Inflammatory macrophage (primary cell): ENCODE measurements at places on chromosomes 5 and 9.

- peak; percentile 71 for DNase-seq
Observed at GRCh38 chr5:179776411-179776938, 17.3 kb upstream of the LTC4S start.

DNA sequence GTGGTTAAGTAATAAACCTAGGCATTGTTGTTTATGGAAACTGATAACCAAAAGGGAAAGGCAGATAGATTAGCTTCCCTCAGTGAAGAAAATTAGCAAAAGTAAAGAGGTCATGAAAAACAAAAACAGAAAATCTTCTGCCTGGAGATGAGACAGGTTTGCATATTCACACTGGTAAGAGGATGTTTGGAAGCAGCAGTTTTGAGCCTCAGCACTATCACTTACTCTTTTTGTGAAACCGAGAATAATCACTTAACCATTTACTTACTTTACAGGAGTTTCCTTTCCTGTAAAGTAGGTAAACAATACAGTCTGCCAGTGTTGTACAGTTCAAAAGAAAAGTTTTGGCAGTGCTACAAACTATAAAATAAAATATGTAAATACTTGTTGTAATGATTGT lies 35.5 kb upstream of the EMB start:
- DNase-seq, result no peak

DNA sequence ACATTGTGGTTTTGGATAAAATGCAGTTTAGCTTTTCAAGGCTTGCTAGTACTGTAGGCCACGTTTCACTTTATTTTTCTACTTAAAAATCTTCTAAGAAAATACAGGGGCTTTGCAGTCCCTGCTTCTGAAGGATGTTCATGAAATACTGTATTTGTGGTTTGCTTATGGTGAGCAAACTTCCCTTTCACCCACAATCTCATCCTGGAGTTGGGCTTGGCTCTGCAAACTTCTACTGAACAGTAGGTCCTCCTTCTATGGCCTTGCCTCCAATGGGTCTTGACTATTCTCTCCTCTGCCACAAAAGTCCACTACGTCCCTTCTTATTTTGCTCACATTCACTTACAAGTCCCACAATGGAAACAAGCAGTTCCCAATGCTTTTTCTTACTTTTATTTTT lies 502.7 kb upstream of the KLF4 start:
- DNase-seq, result peak; percentile 65

GRCh38 chr5:62542720-62543119 lies 35.9 kb upstream of the LRRC70 start:
- DNase-seq, result no peak

DNA sequence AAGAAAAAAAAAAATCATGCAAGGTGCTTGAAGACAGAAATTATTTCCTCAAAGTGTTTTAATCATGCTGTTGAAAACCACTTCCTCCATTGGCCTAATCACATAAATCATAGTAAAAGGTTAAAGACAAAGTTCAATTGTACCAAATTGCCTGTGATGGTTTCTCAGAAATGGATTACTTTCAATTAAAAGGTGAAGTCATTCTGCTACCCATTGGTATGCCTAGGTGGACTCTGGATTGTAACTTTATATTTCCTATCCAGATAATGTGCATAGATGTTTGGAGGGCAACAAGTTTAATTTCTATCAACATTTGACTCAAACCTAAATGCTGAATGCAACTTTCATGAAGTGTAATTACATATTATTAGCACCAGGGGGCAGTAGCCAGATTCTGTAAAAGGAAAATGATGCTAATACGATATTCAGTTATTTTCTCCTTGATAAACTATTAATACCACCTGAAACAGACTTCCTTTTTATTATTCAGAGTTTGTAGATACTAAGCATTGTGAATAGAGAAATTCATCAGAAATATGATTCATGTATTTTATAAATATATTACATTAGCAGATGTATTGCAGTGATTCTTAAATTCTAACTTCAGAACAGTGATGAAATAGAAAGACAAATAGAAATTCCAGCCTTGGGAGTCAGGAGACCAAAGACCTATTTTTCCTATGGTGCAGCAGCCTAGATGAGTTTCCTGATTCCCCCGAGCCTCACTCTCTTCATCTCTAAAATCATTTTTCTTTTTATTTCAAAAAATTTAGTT lies 148.2 kb downstream of the CAAP1 start:
- DNase-seq, result peak; percentile 39

- DNase-seq, result no peak
Observed at GRCh38 chr5:142568996-142569335, 116.9 kb downstream of the FGF1 start.

DNA sequence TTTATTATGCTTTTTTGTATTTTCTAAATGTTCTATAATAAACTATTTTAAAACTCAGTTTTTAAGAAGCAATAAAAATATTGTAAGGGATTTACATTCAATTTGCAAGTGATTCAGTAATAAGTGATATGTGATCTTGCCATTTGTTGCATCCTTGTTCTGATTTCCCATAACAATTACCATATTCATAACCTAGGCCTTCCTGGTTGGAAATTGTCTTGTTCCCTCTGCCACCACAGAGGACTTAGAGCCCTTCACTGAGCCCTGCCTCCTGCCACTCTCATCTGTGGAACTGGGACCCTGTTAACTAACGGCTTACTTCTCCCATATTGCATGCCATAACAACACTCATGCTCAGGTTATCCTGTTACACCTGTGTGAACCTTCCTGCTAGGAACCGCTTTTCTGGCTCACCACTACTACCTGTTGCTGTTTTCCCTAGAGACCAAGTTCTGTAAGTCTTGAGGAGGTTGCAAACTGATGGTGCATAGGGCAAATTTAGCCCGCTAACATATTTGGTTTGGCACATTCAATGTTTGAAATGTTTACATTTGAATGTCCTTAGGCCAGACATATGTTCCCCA lies 32.9 kb upstream of the DTWD2 start:
- DNase-seq, result no peak

DNA sequence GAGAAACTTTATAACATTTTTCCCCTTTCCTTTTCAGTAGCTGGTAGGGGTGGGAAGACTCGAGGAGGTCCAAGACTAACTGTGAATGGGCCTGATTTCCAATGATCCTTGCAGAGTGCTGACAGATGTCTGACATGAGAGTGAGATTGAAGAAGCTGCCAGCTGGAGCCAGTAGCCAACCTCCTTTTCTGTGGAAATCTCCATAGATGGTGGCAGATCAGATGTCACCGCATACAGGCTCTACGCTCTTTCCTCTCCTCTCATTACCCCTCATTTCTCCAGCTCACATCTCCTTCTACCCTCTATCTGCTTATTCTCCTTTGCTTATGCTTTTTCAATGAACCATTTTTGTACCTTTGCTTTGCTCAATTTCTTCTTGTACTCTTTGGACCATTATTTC lies 395.2 kb upstream of the TNC start:
- DNase-seq, result no peak

GRCh38 chr5:86199287-86199686 lies 418.5 kb upstream of the COX7C start:
- DNase-seq, result no peak

DNA sequence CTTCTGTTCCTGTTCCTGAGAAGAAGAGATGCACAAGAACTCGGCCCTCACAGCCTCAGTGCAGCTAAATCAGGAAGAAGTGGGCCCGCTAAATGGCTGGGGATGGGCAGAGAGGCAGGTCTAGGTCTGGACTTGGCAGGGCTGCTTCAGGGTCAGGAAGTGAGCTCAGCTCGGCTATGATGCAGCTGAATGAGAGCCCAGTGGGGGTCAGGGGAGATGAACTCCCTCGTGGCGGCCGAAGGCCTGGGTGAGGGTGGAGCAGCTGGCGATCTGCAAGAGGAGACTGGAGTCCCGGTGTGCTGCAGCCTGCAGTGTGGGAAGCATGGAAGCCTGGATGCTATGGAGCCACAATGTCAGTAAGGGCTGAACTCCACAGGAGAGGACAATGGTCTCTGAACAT lies 466.2 kb downstream of the SPOCK1 start:
- DNase-seq, result no peak

DNA sequence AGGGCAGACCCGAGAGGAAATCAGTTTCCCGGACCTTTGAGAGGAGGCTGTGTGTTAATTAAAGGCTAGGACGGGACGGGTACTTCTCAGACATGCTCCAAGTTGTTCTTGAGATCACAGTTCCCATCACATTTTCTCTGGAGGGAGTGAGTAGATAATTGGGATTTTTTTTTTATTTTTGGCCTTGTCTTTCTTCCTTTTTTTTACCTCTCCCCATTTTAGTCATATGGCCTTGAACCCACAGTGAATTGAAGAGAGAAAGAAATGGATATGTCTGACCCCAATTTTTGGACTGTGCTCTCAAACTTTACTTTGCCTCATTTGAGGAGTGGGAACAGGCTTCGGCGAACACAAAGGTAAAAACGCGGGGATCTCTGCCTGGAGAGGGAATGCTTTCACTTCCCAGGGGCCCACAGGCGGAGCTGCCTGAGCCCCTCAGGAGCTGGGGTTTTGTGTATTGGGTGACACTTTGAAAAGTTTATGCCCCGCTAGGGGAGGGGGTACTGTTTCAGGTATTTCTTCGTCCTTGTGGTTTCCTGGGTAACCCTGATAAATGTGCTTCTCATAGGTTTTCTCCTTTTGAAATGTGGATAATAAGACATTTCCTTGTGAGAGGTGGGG lies 191.8 kb downstream of the CD180 start:
- DNase-seq, result no peak

- DNase-seq, result no peak
Observed at GRCh38 chr9:34577400-34578240, 11.9 kb downstream of the CNTFR start.

- DNase-seq, result no peak
Observed at GRCh38 chr5:171445644-171446516, 26.4 kb downstream of the FGF18 start.

DNA sequence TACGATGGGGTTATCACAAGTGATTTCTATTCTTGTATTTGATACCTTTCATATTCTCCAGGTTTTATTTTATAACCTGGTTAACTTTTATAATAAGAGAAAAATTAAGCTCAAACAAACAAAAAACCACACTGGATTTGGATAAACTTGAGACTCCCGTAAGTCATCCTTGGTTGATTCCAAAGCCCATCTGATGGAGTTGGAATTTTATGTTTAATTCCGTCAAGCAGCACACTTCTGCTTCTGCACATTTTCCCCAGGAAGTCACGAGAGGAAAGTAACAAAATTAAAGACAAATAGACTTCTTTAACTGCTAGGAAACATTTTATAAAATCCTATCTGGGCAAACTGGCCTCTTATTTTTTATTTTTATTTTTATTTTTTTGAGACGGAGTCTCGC lies 207.9 kb downstream of the NXNL2 start:
- no peak for DNase-seq

GRCh38 chr5:132462856-132463745 lies 27.5 kb downstream of the IRF1 start:
- DNase-seq, result no peak

DNA sequence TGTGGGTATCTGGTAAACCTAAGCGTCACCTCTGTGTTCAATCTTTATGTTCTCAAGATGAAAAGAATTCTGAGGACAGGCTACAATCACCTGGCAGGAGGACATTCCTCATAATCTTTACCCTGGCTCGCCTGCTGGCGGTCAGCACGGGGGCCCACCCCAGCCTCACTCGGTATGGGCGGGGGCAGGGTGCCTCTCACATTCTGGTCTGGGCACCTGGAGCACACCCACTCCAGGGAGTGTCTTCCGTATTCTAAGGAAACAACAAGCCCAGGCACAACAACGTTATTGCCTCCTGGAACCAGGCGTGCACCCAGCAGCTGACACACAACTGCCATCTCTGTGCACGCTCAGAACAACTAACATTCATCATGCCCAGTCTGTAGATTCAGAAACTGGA lies 179.8 kb downstream of the ROR2 start:
- DNase-seq, result no peak

DNA sequence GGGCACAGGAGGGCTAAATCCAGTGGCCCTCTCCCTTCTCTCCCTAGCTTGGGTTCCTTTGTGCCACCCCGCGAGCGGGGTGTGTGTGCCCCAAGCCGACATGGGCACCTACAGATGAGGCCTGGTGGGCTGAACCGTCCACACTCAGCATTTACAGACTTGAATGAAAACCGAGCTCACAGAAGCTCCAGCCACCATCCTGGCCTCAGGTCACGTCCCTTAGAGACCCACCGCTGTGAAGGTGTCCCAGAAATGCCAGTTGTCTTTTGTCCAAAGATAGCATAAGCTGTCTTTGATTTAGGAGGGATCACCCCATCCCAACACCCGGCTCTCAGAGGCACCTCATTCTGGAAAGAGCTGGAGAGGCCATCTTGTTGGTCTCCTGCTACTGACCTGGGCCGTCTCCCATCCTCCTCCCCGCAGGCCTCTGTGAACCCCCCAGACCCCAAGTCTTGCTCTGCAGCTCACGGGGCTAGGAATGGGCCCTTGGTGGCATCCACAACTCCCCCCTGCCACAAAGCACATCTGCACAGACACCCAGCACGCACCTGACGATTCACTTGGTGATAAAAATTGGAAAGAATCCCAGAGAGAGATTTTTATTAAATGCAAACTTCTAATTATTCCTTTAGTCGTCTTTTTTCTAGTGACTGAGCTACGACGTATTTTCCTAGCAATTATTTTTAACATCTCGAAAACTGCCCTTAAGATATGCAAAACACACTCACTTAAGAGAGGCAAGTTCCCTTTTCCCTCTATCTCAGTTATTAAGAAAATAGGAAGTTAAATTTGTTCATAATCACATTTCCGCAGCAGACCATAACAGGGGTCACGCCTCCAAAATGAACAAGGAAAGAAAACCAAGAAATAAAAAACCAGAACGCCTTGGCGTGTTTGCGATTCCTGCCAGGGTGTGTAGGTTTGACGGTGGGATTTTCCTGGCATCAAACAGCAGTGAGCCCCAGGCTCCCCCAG lies 80.5 kb upstream of the LMX1B start:
- peak; percentile 88 for DNase-seq

DNA sequence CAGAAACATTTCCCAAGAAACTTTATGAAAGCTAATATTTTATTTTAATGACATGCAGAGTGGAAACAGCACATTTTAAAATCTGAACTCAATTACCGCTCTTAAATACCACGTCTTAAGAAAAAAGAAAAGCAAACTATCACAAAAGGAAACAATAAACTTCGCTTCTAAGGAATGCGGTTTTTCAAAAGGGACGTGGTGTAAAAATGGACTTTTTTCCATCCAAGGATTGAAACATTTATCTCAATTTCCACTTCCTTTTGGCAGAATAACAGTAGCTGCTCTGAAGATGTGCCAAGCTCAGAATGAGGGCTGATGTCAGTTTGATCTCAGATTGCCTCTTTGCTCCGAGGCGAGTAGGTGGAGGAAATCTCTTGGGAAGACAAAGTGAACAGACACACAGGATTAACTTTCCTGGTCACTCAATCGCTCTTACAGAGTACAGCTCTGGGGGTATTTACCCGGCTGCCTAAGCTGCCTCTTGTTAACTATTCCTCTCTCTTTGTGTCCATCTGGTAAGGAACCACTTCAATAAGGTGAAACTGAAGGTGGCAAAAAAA lies 158.5 kb downstream of the TRPM6 start:
- no peak for DNase-seq

DNA sequence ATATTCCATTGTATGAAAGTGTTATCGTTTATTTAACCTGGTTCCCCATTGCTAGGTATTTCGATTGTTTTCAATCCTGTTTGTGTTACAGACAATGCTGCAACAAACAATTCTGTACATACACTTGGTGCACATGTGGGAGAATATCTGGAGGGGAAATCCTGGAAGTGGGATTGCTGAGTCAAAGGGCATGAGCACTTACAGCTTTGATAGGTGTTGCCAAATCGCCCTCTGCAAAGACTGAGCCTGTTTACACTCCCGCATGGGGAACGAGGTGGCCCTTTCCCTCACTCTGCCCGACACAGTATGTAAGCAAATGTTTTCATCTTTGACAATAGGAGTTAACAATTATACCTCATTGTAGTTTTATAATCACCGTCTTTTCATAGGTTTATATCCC lies 66.2 kb downstream of the PDE6A start:
- no peak for DNase-seq

GRCh38 chr9:89144238-89144637 lies 34.4 kb downstream of the SHC3 start:
- DNase-seq, result no peak
